ENCODE measurements at places on chromosomes 2 and 18.

- no peak for DNase-seq
These were observed 90.9 kb downstream of the LRRC30 start for GRCh38 chr18:7321831-7322230.

GRCh38 chr2:159149747-159150146 is 136.8 kb downstream of the WDSUB1 start:
- no peak for DNase-seq

DNA sequence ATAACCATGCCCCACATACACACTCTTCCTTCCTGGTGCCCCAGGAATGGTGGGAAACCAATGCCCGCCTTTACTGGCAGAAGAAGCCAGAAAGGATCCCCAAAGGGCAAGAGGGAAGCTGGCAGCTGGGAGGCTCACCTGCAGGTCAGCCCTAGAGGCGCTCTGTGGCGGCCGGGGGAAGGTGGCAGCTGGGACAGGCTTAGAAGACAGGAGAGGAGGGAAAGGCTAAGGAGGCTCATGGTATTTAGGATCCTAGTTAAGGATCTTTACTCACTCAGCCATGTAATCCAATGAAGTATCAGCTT is 23.8 kb downstream of the ADRA2B start:
- no peak for DNase-seq

GRCh38 chr2:172919732-172920131 is 155.9 kb upstream of the MAP3K20 start:
- DNase-seq, result no peak

GRCh38 chr2:236715491-236715961 is 145.9 kb downstream of the ACKR3 start:
- DNase-seq, result no peak

- no peak for DNase-seq
These were observed 10.7 kb upstream of the TAF1B start for GRCh38 chr2:9832586-9832985.

- no peak for DNase-seq
These were observed 260.2 kb downstream of the TMX3 start for GRCh38 chr18:68454511-68455228.

- DNase-seq, result no peak
These were observed 1.2 kb downstream of the ASAP2 start for GRCh38 chr2:9207641-9208311.

DNA sequence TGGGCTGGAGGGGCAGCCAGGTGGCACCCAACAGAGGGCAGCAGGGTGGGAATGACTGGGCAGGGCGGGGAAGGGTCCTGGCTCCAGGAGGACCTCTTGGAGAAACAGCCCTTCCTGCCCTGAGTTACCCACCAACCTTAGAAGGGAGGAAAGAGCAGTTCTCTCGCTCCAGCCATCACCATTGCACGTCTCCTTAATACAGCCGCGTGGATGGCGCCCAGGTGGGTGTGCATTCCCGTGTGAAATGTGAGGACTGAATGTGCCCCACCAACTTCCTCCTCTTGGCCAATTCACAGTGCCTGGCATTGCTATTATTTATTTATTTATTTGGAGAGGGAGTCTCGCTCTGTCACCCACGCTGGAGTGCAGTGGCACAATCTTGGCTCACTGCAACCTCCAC is 107.0 kb downstream of the SMIM21 start:
- no peak for DNase-seq

- no peak for DNase-seq
These were observed 57.4 kb upstream of the LDAH start for GRCh38 chr2:20880221-20880771.

DNA sequence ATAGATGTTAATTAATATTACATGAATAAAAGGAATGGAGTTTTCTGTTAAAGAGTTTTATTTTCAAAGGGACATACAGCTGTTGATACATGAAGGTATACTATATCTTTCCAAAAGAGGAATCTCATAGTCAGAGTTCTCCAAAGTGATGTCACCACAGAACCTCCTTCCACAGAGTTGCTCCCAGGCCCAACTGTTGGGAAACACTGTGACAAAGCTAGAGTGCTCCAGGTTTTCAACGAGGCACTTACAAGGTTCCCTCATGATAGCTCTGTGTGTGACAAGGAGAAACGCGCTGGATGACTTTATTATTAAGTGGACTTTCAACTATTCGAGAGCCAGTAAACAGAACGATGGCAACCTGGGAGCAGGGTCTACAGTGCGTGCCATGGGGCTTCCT is 33.5 kb downstream of the PTPN18 start:
- DNase-seq, result no peak

All from CD4-positive, alpha-beta T cell treated with Interleukin-6 for 4 hours (primary cell).